ENCODE measurements at places on chromosomes 3 and 15. TPM values are rescaled to one million over a fixed set of nuclear protein-coding genes. Genes with fewer than 3 reads are reported as not detected.

DNA sequence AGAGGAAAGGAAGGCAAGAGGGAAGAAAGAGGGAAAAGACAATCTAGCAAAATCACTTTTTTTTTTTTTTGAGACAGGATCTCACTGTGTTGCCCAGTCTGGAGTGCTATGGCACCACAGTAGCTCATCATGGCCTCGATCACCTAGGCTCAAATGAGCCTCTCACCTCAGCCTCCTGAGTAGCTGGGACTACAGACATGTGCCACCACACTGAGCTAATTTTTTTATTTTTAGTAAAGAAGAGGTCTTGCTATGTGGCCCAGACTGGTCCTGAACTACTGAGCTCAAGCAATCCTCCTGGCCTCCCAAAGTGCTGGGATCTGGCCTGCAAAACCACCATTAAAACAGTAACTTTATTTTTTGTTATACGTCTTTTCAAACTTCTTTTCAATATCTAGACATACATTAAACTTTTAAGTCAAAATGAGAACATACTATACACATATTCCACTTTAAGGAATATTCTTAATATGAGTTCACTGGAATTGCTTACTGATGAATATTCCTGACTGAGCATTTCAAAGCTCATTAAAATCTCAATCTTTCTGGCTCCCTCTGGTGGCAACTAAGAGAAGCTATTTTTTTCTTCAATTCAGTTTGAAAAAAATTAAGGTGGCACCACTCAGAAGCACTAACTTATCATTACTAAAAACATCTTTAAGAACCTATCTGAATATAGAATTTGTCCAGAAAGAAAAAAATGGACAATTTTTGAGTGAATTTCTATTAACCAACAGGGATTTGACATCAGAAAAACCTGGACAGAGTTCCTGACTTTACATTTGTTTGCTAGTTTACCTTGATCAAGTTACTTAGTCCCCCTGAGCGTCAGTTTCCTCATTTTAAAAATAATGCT lies 40.9 kb downstream of the UACA start:
- no peak for DNase-seq

Gene AHSG
- 0.72 TPM for polyA plus RNA-seq

Gene SPATA12
- polyA plus RNA-seq: 0.12 TPM

GRCh38 chr15:62782071-62782841 lies 260.3 kb upstream of the TPM1 start:
- no peak for DNase-seq
